ENCODE measurements at places on chromosomes 12 and 14.

- DNase-seq = peak; percentile 50
These were observed 87.7 kb upstream of the FOXN3 start for GRCh38 chr14:89504602-89505313.

GRCh38 chr12:12724421-12725085 lies 7.4 kb downstream of the CDKN1B start:
- no peak for DNase-seq

DNA sequence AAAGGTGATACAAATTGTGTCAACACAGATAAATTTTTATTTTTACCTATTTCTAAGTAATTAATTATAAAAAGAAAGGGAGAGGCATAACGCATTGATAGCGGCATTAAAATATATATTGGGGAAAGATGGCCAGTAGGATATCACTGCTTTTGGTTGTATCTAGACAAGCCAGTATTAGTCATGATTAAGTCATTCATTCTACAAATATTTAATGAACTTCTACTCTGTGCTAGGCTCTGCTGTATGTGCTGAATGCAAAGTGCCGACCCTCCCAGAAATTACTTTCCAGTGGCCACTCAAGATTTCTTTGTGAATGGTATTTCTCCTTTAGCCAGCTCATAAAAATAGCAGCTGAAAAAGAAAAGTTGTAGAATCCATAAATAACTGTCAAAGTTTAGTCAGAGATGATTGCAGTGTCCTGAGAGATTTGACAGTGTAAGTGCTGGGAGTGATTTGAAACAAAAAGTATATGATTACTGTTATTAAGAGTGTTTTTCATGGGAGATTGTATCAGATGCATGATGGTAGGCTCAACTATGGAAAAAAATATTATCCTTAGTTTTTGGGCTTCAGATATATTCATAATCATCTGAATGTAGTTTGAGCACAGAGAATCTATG lies 133.2 kb downstream of the MGAT4C start:
- no peak for DNase-seq

DNA sequence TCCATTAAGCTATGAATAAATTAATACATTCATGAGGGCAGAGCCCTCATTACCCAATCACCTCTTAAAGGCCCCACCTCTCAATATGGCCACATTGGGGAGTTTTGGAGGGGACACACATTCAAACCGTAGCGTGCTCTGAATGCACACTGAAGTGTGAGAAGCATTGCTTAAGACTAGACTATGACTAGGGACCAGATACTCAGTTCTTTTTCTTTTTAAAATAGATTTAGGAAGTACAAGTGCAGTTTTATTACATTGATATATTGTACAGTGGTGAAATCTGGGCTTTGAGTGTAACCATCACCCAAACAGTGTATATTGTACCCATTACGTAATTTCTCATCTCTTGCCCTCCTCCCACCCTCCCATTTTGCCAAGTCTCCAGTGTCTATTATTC lies 21.0 kb upstream of the JDP2 start:
- no peak for DNase-seq

DNA sequence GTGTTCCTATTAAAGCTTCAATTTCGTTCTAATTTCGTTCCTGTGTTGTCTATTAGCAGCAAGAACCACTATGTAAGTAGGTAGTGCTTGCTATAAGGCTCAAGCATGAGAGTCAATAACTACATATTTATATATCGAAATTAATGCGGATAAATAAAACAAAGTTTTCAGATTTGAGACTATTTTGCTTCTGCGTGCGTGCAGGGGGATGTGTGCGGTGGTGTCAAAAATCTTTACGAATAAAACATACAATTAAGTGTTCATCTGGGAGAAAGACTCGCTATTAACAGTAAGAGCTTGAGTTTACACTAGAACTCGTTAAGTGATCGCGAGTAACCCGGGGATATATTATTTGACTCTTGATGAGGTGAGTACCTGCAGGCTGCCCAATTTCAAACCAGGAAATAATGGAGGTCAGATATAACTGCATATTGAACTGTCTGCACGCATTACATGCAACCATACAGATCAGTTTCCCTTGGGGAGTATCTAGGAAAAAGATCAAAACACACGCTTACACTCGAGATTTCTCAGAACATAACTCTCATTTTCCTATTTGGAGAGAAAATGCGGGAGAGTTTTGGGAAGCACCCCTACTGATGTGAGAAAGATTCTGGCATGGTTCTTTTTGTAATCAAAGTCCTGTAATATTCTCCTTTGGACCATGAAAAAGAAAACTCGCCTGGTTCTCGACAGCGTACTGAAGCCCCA lies 813 bp downstream of the TWF1 start:
- DNase-seq = no peak

- no peak for DNase-seq
These were observed 5.5 kb upstream of the ITPK1 start for GRCh38 chr14:93121030-93121834.

- no peak for DNase-seq
These were observed 224.6 kb upstream of the FOXN3 start for GRCh38 chr14:89641495-89642175.

DNA sequence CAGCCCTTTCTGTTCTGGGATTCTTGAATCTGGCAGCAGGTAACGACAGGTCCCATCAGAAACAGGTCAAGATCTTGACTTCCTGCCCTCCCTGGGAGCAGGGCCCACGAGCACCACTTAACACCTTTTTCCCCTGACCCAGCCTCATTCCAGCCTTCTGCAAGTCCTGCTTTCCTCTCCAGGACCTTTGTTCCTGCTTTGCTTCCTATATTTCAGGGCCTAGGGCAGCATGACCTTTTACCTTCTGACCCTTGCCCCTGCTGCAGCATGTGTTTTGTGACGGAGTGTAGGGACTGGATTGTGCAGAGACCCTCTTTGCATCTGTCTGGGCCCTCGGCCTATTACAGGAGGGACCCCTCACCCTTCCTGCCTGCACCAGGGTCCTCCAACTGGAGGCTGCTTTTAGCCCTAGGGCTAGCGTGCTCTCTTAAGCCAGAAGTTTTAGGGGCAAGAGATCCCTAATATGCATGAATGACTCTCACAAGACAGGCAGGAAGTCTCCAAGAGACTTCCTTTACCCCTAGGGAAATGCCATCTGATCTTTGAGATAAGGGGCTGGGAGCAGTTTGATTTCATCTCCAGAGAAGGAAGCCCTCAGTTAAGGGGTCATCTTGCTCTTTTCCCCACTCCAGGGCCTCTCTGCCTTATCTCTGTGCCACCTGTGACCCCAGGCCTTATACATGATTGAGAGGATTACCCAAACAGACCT lies 209.4 kb upstream of the BCL2L14 start:
- DNase-seq = no peak

GRCh38 chr14:63940387-63940786 lies 87.6 kb downstream of the SYNE2 start:
- DNase-seq = no peak

- no peak for DNase-seq
These were observed 11.3 kb downstream of the KIF26A start for GRCh38 chr14:104149617-104150135.

DNA sequence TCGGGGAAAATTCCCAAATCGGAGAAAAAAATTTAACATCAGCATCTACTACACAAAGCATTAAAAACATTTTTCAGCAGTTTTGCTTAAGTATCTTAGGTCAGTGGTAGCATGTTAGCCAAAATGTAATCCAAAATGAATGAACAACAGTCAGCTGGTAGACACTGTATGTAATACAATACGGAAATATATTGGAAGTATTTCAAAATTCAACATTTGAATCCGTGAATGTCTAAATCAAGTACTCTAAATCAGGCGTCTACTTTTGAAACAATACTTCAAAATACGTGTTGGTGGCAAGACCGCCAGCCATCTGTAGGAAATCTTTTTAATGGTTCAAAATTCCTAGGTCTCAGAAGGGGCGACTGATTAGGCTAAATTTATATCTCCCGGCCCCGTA lies 1.1 kb downstream of the SCAF11 start:
- DNase-seq = no peak

- DNase-seq = no peak
These were observed 11.3 kb downstream of the KMT5A start for GRCh38 chr12:123395236-123395635.

- no peak for DNase-seq
These were observed 105.9 kb downstream of the RBM19 start for GRCh38 chr12:113860059-113860820.

DNA sequence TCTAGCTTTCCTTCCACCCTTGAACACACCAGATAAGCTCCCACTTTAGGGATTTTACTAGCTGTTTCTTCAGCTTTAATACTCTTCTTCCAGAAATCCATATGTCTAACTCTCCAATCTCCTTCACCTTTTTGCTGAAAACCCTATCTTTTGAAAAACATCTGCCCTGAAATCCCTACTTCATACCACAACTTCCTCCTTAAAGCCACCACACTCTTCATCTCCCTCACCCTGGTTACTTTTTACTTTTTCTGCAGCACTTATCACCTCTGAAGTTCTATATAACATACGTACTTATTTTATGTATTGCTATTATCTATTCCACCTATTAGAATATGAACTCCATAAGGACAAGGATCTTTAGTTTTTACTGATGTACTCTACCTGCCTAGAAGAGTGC lies 28.6 kb upstream of the PTPRQ start:
- DNase-seq = no peak
